Stomach (tissue), 19 donors: ENCODE measurements at places on chromosomes 16 and 17. TPM values are rescaled to one million over a fixed set of nuclear protein-coding genes. Genes with fewer than 3 reads are reported as not detected.

GRCh38 chr17:78661093-78661770 is 84.0 kb upstream of the DNAH17 start:
- no peak for DNase-seq
- no peaks in the 10 kb centered on the region for H3K27me3 ChIP-seq
- H3K4me1 ChIP-seq: peaks cover 16% of the 10 kb centered on the region
- H3K27ac ChIP-seq: no peak overlapping the region
- no peaks in the 10 kb centered on the region for H3K36me3 ChIP-seq
- H3K4me3 ChIP-seq: no peak overlapping the region

DNA sequence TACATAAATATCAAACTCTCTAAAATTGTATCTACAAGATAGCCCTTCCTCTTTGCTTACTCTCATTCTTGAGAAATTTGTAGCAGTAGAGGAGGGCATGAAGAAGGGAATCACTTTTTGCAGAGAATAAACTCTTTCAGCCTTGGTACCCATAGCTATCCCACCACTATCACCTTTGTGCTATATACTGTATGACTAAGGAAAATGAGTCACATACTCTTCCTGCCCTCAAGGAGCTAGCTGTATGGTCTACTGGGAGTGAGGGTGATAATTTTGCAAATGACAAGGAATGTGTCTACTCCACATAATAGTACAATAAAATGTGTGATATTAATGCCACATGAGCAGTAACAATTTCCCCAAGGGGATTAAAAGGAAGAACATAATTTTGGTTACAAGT is 184.6 kb upstream of the WSB1 start:
- no peak for DNase-seq
- no peak overlapping the region for H3K4me3 ChIP-seq
- H3K36me3 ChIP-seq: no peaks in the 10 kb centered on the region
- no peaks in the 10 kb centered on the region for H3K27me3 ChIP-seq
- H3K27ac ChIP-seq: no peak overlapping the region

DNA sequence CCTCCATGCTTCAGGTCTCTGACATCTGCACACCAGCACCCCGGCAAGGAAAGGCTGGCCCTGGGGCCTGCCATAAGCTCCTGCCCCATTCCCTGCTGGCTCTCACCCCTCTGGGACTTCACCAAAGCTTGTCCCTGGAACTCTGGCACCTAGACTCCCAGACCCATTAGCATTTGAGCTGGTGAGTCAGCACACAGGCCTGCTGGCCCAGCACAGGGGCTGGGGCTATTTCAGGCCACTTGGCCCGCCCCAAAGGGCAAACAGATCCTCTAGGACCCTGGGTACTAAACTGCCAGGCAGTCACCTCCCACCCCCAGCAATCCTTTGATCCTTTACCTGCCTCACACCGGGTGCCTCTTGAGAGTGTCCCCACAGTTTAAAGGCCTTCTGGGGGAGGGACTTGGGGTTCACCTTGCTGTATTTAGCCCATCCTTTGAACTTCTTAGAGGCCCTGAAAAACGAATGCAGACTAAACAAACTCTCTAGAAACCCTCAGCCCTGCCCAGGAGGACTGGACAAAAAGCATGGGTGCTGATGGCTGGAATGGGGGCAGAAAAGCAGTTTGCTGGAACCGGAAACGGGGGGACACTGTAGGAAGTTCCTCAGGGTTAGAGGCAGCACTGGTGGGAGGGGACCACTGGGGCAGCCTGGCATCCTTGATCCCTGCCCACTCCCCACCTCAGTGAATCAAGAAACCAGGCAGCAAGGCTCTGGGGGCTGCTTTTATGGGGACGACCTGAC is 3.2 kb upstream of the SAMD14 start:
- DNase-seq: no peak
- H3K36me3 ChIP-seq: peaks cover 43% of the 10 kb centered on the region
- no peak overlapping the region for H3K4me3 ChIP-seq
- H3K27ac ChIP-seq: peak overlapping the region; percentile 64
- peaks cover 39% of the 10 kb centered on the region for H3K4me1 ChIP-seq
- no peaks in the 10 kb centered on the region for H3K27me3 ChIP-seq

PDILT gene
- polyA plus RNA-seq: 72.7 TPM

RFWD3 gene
- 6.7 TPM for polyA plus RNA-seq

- no peaks in the 10 kb centered on the region for H3K36me3 ChIP-seq
- no peak for DNase-seq
- H3K27ac ChIP-seq: no peak overlapping the region
- H3K27me3 ChIP-seq: peaks cover 13% of the 10 kb centered on the region
- no peak overlapping the region for H3K4me3 ChIP-seq
- no peaks in the 10 kb centered on the region for H3K4me1 ChIP-seq
These were observed 203.7 kb upstream of the SDK2 start for GRCh38 chr17:73847952-73848351.

DNA sequence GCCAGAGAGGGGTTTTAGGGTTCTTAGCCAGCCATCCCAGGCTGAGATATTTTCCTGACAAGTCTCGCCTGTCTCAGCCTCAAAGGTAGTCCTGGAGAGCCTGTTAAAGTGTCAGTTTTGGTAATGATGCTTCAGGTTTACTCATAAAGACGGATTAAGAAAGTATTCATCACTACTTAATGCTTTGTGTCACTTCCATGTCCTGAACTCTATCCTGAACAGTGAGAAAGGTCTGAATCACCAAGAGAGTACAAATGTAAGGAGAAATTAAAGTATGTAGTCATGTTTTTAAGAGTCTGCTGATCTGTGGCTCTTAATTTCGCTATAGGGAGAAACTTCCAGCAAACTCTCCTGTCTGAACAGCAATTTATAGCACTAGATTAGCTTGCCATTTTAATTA is 14.0 kb downstream of the RPGRIP1L start:
- H3K36me3 ChIP-seq: no peaks in the 10 kb centered on the region
- H3K4me3 ChIP-seq: no peak overlapping the region
- no peak for DNase-seq
- no peaks in the 10 kb centered on the region for H3K27me3 ChIP-seq
- no peak overlapping the region for H3K27ac ChIP-seq

- peak overlapping the region; percentile 95 for H3K27ac ChIP-seq
- H3K4me3 ChIP-seq: peak overlapping the region; percentile 51
- H3K36me3 ChIP-seq: no peaks in the 10 kb centered on the region
- H3K27me3 ChIP-seq: no peaks in the 10 kb centered on the region
- DNase-seq: no peak
These were observed 744 bp upstream of the LRRC37A3 start for GRCh38 chr17:64920026-64920418.

GRCh38 chr17:70022175-70022574 is 52.9 kb upstream of the KCNJ16 start:
- no peak overlapping the region for H3K27ac ChIP-seq
- H3K4me1 ChIP-seq: no peaks in the 10 kb centered on the region
- DNase-seq: peak; percentile 12
- no peaks in the 10 kb centered on the region for H3K36me3 ChIP-seq
- no peak overlapping the region for H3K4me3 ChIP-seq

- no peaks in the 10 kb centered on the region for H3K36me3 ChIP-seq
- H3K4me1 ChIP-seq: peaks cover 76% of the 10 kb centered on the region
- DNase-seq: no peak
- no peak overlapping the region for H3K4me3 ChIP-seq
- H3K27ac ChIP-seq: no peak overlapping the region
- no peaks in the 10 kb centered on the region for H3K27me3 ChIP-seq
These were observed 6.0 kb downstream of the MXRA7 start for GRCh38 chr17:76704805-76705204.

DNA sequence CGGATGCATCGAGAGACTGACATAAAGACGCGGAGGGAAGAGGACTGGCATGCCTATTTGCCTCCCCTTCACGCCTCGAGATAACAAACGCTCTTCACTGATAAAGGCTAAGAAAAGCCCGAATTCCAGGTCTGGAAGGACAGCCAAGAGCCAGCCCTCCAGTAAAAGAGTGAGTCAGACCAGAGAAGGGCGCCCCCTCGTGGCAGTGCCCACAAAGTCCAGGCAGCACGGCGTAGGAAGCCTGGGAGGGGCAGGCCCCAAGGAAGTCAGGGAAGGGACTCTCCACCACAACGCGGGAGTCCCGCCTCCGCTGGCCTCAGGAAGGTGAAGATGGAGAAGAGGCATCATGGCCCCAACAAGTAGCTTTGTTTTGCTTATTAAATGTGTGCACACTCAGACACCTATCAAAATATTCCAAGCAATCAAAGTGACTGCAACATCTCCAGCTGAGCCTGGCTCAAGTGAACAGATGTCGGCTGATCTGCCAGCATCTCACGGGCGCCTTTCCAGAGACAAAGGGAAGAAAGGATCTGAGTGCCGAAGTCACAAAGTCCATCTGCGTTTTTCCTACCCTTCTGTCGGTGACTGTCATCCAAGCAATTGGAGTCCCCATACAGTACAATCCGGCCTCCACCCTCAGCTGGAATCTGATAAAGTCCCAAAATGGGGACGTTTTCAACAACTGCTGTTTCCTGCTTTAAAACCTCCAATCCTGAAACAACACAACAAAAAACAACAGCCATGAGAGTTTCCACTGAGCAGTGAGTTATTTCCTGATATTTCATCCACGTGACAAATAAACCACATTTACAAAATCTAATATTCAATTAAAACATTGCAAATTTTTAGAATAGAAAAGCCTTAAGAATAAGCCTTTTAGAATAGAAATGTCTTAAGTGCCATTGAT is 20.4 kb upstream of the SLC38A8 start:
- H3K4me1 ChIP-seq: no peaks in the 10 kb centered on the region
- no peak overlapping the region for H3K27ac ChIP-seq
- no peaks in the 10 kb centered on the region for H3K27me3 ChIP-seq
- no peak overlapping the region for H3K4me3 ChIP-seq

GRCh38 chr16:55809386-55809785 is 23.5 kb downstream of the CES1 start:
- DNase-seq: no peak
- H3K4me3 ChIP-seq: no peak overlapping the region
- no peaks in the 10 kb centered on the region for H3K27me3 ChIP-seq
- no peaks in the 10 kb centered on the region for H3K36me3 ChIP-seq

GRCh38 chr17:10396524-10397163 is 23.8 kb upstream of the MYH13 start:
- no peak for DNase-seq
- H3K36me3 ChIP-seq: no peaks in the 10 kb centered on the region
- H3K4me1 ChIP-seq: no peaks in the 10 kb centered on the region
- peaks cover 15% of the 10 kb centered on the region for H3K27me3 ChIP-seq
- H3K27ac ChIP-seq: no peak overlapping the region
- no peak overlapping the region for H3K4me3 ChIP-seq

PMP22 gene
- polyA plus RNA-seq: 49.0 TPM

SDK2 gene
- 0.44 TPM for polyA plus RNA-seq

GRCh38 chr17:43874293-43874692 is 27.3 kb downstream of the CD300LG start:
- H3K27me3 ChIP-seq: no peaks in the 10 kb centered on the region
- no peak overlapping the region for H3K27ac ChIP-seq
- H3K36me3 ChIP-seq: peaks cover 23% of the 10 kb centered on the region
- no peak overlapping the region for H3K4me3 ChIP-seq
- peak; percentile 77 for DNase-seq
- peaks cover 3% of the 10 kb centered on the region for H3K4me1 ChIP-seq

DNA sequence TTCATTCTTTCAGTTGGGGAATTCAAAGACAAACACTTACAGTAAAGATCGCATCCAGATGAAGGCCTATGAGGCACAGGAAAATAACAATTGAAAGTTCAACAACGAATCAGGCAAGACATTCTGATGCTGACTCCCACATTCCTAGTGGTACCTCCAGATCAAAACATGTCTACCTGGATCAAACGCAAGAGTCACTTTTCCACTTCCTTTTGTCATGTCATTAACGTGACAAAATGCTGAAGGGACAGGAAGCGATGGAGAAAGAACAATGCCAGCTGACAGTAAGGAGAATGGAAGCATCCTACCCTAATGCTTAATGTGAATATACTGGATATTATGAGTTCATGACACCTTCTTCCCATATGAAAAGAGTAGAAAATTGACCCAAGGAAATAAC is 365.4 kb upstream of the CDH11 start:
- no peaks in the 10 kb centered on the region for H3K36me3 ChIP-seq
- no peak for DNase-seq
- no peaks in the 10 kb centered on the region for H3K4me1 ChIP-seq
- no peaks in the 10 kb centered on the region for H3K27me3 ChIP-seq
- H3K27ac ChIP-seq: no peak overlapping the region

GRCh38 chr17:34859652-34860051 is 101.6 kb downstream of the CCT6B start:
- no peak overlapping the region for H3K27ac ChIP-seq
- H3K36me3 ChIP-seq: no peaks in the 10 kb centered on the region
- H3K4me3 ChIP-seq: no peak overlapping the region

DNA sequence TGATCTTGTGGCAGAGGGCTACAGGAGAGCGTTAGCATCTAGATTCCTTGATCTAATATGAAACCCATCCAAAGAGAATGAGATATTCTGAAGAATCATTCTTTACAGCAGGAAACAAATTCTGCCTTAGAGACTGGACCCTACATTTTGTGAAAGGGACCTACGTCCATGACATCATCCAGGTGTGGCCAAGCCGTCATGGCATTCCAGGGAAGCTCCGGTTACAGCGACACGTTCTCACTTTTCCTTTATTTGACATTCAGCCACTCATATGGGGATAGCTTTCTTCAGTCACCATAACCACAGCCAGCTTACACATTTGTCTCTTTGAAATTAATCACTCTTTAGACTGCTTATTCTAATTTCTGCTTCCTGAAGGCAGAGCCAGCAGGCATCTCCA is 408.1 kb downstream of the XYLT1 start:
- no peak overlapping the region for H3K27ac ChIP-seq
- no peak overlapping the region for H3K4me3 ChIP-seq
- DNase-seq: no peak

PERCC1 gene
- not detected for polyA plus RNA-seq

SMIM22 gene
- polyA plus RNA-seq: 481 TPM

- H3K4me1 ChIP-seq: peaks cover 10% of the 10 kb centered on the region
- H3K4me3 ChIP-seq: no peak overlapping the region
- no peaks in the 10 kb centered on the region for H3K36me3 ChIP-seq
- H3K27me3 ChIP-seq: no peaks in the 10 kb centered on the region
- peak; percentile 67 for DNase-seq
These were observed 70.4 kb upstream of the SMURF2 start for GRCh38 chr17:64732336-64733006.

GRCh38 chr17:74796866-74797265 is 20.7 kb upstream of the NAT9 start:
- DNase-seq: no peak
- no peak overlapping the region for H3K27ac ChIP-seq
- peaks cover 95% of the 10 kb centered on the region for H3K36me3 ChIP-seq
- H3K4me1 ChIP-seq: no peaks in the 10 kb centered on the region
- no peak overlapping the region for H3K4me3 ChIP-seq
- H3K27me3 ChIP-seq: no peaks in the 10 kb centered on the region

SSTR5 gene
- not detected for polyA plus RNA-seq

MTSS2 gene
- 19.7 TPM for polyA plus RNA-seq

- peak overlapping the region; percentile 10 for H3K27ac ChIP-seq
- peaks cover 89% of the 10 kb centered on the region for H3K4me1 ChIP-seq
- no peak overlapping the region for H3K4me3 ChIP-seq
- H3K27me3 ChIP-seq: no peaks in the 10 kb centered on the region
- DNase-seq: peak; percentile 35
- H3K36me3 ChIP-seq: no peaks in the 10 kb centered on the region
These were observed 5.3 kb downstream of the ANKRD11 start for GRCh38 chr16:89484923-89485679.
